ENCODE measurements at places on chromosomes 5 and 9.

DNA sequence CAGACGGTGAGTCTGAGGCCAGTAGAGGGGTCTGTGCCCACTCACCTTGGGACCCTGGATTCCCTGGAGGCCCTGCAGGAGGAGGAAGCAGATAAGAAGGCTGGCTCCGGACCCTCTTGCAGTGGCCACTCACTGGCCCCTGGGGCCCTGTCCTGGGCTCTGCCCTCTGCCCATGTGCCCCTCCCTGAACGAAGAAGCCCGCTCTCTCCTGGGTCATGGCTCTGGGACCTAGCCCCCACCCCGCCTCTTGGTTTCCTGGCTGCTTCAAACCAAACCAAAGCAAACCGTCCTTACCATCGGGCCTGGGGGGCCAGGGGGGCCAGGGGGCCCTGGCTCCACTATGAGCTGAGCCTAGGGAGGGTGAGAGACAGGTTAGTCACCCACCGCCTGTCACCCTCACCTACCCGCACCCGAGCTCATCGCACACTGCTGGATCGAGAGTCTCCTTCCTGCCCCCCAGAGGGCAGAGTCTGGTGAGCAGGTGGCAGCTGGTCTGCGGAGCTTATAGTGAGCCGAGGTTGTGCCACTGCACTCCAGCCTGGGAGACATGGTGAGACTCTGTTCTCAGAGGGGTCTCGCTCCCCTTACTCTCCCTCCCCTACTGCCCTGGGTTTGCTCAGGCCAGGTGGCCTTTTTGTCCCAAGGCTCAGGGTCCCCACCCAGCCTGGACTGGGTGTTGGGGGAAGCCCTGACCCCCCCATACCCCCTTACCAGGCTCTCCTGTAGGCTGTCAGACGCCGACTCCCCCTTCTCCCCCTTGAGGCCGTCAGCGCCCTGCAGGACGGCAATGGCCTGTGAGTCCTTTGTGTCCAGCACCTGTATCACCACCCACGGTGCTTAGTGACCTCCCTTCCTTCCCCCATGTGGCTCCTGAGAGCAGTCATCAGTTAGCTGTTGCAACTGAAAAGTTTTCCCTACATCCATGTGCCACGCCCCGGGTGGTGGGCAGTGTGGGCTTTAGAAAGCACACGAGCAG lies 15.2 kb upstream of the PHYKPL start:
- no peak for DNase-seq

- DNase-seq, result no peak
Measured at GRCh38 chr9:74025402-74025925, 471.7 kb upstream of the RORB start.

DNA sequence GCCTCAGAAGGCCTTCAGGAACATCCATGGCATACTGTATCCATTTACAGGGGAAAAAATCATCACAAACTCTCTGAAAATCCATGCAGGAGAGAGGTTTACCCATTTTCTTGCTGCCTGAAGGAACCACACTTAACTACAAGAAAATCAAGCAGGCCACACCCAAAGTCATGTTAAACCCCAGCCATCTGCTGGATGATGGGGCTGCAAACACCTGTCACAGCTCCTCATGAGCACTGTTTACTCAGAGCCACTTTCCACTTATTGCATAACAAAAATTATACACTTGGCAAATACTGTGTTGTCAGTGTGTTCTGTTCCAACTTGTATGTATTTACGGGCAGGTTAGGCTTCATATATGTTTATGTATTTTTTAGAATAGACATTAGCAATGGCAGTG lies 35.8 kb downstream of the PPIC start:
- no peak for DNase-seq

DNA sequence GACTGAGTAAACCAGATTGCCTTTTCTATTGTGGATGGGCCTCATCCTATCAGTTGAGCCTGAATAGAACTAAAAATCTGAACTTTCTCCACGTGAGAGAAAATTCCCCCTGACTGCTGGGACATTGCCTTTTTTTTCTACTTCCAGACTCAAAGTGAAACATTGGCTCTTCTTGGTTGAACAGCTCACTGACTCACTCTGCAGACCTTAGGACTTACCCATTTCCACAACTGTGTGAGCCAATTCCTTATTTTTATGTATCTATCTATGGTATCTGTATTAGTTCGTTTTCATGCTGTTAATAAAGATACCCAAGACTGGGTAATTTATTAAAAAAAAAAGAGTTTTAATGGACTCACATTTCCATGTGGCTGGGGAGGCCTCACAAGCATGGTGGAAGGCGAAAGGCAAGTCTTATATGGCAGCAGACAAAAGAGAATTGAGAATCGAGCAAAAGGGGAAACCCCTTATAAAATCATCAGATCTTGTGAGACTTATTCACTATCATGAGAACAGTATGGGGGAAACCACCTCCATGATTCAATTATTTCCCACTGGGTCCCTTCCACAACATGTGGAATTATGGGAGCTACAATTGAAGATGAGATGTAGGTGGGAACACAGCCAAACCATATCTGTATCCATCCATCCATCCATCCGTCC lies 306.7 kb upstream of the SLC24A2 start:
- DNase-seq, result no peak

DNA sequence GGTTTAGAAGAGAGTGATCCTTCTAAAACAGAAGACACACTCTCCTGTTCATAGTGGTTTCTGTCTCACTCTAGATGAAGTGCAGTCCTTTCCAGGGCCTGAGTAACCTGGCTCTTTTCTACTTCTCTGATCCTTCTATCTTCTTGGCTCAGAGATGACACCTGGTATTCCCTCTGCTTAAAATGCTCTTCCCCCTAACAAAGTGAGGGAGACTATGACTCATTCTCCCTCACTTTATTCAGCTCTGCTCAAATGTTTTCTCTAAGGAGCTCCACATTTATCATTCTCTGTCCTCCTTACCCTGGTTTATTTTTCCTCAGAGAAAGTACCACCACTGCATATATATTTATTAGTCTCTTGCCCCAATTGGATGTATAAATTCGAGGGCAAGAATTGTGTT lies 24.6 kb downstream of the TUT7 start:
- no peak for DNase-seq

- no peak for DNase-seq
Measured at GRCh38 chr5:144284931-144285502, 114.3 kb downstream of the KCTD16 start.

GRCh38 chr5:153530357-153531143 lies 40.1 kb downstream of the GRIA1 start:
- DNase-seq, result no peak

- no peak for DNase-seq
Measured at GRCh38 chr9:81588148-81588871, 101.0 kb downstream of the TLE1 start.

DNA sequence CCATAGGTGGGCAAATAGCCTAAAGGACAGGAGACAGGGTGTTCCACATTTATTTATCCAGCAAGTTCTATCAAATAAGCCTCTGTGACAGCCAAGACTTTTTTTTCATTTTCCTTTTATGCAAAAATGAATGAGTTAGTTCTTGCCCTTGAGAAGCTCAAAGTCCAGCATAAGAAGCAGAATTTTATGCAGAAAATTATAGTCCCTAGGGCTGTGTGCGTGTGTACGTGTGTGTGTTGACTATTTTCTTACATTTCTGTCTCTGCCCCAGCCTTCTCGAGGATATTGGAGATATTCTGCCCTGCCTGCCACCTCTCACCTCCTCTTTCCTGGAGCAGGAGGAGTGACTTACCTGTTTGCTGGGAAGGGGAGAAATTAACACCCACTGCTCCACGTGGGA lies 221.9 kb downstream of the SREK1 start:
- no peak for DNase-seq

DNA sequence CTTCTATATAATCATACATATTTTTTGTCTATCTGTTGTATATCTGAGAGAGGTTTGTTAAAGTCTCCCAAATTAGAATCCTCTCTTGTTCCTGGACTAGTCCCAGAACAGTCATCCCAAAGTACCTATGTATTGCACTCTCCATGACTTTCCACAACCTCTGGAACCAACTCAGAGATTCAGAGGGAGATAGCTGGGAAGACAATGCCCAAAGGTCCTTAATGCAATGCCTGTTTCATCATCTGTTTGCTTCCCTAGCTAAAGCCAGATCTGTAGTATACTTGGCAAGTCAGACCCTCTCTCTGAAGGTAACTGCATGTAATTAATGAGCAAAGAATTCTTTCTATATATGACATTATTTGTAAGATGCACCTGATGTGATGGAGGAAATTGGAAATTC lies 89.4 kb downstream of the ZNF474 start:
- no peak for DNase-seq

DNA sequence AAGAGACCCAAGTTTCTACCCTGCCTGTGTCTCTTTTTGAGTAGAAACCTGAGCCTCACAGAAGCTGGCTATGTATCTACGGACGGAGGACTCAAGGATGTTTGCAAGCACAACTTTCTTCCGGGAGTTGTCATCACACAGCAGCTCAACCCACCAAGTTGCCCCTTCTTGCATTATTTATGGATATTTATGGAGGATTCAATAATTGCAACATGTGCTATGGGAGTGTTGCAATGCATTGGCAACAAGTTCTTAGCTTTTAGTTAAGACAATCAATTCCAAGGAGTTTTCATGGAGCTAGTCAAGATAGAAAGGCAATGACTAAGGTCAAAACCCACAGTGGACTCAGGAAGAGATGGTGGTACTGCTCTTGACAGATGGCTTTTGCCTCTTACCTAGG lies 336.9 kb downstream of the ENC1 start:
- no peak for DNase-seq

DNA sequence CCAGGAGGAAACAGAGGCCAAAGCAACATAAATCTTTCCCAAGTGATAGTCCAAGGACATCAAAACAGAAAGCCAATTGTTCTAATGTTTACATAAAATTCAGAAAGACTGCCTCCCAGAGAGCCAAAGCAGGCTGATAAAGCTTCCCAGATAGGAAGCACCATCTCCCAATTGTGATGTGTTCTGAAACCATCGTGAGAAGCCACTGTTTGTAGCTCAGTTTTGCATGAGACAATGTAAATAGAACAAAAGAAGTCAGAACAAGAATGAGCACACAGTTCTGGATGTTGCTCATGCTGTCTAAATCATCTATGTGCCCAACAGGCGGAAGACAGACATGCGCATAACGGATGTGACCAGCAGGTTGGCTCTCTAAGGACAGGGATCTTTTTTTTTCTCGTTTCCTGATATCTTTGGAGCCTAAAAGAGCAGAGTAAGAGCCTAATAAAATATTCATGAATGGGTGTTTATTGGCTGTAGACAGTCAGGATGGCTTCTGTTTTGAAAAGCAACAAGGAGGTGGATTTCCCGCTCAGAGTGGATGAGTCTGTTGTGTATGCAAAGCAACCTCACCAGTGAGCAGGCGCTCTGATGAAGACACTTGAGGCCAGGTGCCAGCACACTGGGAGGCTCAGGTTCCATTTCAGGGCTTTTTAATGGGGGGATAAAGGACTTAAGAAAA lies 113.6 kb downstream of the GNA14 start:
- DNase-seq, result no peak

GRCh38 chr9:115717711-115718173 lies 435.8 kb upstream of the PAPPA start:
- no peak for DNase-seq

- no peak for DNase-seq
Measured at GRCh38 chr9:133742251-133742650, 4.1 kb upstream of the SARDH start.

DNA sequence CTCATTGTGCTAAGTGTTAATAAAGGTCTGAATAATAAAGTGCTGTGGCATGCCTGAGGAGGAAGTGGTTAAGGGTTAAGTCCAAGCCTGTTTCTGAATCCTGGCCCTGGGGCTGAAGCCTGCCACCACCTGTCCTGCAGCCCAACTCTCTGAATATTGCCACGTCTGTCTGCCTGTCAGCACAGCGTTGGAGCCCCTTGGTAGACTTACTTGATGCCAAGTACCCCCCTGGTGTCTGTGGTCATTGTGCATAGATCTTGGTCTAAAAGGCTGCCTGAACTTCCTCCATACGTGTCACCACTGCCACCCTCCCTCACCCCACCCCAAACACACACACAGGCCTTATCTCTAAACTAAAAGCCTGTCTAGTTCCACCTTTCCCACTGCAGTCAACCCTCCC lies 35.4 kb upstream of the SLC2A8 start:
- DNase-seq, result no peak

DNA sequence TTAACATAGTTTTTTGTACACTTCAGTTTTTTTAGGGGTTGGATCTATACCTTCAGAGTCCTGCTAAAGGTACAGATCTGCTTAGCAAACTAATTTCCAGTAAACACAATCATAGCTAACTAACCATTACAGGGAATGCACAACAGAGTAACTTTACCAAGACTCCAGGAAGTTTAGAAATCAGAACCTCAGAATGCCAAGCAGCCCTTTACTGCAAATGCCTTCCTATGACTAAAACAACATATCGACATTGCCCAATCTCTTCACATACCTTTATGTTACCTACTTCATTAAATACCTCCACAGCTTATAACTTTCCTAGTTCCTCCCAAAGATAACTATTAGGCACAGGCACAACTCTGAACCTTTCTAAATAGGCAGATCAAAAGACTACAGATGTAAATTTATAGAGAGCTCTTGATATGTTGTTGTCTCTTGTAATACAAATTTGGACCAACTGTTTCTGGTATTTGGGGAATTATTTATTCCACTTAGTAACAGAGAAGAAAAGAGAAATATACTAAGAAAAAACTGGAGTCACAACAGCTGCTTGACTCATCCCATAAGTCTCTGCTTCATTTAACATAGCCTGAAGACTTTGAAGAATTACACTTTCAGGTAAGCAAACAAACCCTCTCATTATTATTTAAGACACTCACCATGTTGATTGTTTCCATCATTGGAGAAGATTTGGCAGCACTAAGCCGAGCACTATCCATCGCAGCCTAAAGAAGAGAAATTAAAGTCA lies 46.0 kb upstream of the OR2K2 start:
- DNase-seq, result no peak

- DNase-seq, result no peak
Measured at GRCh38 chr5:135488727-135489465, 36.7 kb upstream of the TIFAB start.

GRCh38 chr5:81631124-81631523 lies 119.8 kb downstream of the SSBP2 start:
- no peak for DNase-seq

DNA sequence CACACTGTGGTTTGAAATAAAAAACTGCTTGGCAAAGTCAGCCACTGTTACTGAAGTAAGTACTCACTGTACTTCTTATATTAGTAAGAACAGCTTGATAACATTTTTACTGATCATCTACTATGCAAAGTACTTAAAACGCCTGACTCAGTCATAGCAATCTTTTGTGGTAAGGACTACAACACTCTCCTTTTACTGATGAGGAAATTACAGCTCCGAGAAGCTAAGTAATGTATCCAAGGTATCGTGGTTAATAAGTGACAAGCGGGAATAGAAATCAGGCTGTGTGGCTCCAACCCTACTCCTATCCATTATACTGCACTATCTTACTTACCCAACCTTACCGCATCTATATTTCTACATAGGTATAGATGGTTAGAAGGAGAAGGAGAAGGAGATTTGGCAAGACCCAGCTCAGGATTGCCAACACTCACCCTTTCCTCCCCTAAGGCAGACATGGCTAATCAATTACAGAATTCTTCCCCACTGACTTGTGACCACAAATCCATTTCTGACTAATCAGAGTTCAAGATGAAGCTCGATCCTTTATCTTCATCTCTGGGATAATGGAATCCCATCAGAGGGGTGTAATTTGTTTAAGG lies 281.4 kb downstream of the SPOCK1 start:
- DNase-seq, result no peak

Measured in stimulated activated CD4-positive, alpha-beta T cell treated with anti-CD3 and anti-CD28 coated beads, Interleukin-4, amount 100 ng/mL, for 1 hour (primary cell).